ENCODE measurements at places on chromosomes 3 and 15.

GRCh38 chr15:83472151-83472550, 25.0 kb downstream of the SH3GL3 start:
- DNase-seq, result no peak

DNA sequence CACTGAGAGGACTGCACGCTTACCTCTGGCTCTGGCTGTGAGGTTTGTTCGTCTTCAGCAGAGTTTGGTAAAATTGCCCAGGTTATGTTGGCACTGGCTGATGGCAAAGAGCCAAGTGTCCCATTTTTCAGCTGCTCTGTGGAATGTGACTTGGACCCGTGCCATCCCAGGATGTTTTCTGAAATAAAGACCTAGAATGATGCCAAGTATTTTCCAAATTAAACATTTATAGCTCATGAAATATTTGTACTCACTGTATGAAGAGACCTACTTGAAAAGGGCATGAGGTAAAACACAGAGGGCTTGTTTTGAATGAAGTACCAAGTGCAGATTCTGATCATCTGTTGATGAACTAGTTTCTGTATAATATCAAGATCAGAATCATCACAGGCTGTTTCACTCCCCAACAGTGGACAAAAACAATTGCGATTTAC, 200.5 kb downstream of the STT3B start:
- DNase-seq, result no peak

DNA sequence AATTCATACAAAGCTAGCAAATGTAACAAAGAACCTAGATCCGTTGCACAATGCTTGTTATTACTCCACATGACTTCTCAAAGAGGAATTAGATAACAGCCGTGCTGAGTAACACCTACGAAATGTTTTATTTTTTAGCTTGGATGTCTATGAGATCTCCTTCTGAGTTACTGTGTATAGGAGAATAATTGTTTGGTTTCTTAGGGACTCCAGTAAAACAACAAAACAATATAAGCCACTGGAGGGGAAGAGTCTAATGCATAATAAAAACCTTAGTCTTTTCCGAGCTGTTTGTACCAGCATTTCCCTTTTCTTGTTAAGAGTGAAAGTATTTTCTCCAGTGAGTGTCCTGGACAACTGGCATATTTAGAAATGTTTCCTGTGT, 15.6 kb downstream of the SNAP23 start:
- DNase-seq, result no peak

DNA sequence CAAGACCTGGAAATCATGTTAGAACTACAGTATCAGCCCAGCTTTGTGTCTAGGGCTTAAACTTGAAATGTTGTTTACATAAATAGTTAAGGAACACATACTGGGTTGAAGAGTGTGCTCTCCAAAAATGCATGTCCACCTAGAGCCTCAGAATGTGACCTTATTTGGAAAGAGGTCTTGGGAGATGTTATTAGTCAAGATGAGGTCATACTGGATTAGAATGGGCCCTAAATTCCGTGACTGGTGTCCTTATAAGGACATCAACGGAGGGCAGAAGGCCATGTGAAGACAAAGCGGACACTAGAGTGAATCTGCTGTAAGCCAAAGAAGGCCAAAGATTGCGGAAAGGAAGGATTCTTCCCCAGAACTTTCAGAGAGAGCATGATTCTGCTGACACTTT, 759.2 kb upstream of the CFAP20DC start:
- no peak for DNase-seq

DNA sequence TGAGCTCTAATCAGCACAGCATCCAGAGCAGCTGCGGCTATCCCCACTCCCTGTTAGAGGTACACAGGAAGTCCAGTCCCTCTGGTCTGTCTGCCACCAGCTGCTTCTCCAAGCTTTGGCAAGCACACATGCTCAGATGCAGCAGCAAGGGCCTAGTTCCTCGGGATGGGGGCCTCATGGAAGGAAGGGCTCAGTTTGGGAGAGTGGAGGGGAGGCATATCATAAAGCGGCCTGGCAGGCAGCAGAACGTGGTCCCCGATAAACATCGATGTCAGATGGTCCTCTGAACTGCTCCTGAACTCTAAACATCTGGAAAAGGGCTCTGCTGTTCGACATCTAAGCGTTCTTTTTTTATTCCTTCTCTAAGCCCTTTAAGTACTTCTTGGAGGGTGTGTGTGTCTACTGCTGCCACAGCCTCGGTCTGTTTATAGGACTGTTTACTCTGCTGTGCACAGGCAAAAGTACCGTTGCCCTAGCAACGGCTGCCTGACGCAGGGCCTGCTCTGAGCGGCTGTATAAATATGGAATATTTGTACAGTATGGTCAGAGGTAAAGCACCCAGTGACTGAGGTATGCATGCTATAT, 74.6 kb downstream of the PRICKLE2 start:
- DNase-seq, result no peak

- DNase-seq, result no peak
Measured at GRCh38 chr3:195601382-195601781, 17.6 kb upstream of the APOD start.

All from stimulated activated CD4-positive, alpha-beta T cell treated with anti-CD3 and anti-CD28 coated beads, TNF-alpha, amount 100 ng/mL, for 4 hours (primary cell).